ENCODE measurements at places on chromosomes 2 and 18.

GRCh38 chr2:171086352-171087290 is 74.1 kb downstream of the TLK1 start:
- DNase-seq: no peak

DNA sequence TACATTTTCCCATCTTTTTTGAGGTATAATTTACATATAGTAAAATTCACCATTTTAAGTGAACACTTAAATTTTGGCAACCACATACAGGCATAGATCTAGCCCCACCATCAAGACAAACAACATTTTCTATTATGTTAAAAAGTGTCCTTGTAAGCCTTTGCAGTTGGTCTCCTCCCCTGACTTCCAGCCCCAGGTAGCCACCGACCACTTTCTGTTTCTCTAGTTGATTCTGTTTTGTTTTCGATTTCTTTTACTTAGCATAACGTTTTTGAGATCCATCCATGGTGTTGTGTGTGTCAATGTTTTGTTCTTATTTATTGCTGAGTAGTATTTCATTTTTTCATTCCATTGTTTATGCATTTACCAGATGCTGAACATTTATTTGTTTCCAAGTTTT is 135.5 kb upstream of the FOSL2 start:
- DNase-seq: no peak

DNA sequence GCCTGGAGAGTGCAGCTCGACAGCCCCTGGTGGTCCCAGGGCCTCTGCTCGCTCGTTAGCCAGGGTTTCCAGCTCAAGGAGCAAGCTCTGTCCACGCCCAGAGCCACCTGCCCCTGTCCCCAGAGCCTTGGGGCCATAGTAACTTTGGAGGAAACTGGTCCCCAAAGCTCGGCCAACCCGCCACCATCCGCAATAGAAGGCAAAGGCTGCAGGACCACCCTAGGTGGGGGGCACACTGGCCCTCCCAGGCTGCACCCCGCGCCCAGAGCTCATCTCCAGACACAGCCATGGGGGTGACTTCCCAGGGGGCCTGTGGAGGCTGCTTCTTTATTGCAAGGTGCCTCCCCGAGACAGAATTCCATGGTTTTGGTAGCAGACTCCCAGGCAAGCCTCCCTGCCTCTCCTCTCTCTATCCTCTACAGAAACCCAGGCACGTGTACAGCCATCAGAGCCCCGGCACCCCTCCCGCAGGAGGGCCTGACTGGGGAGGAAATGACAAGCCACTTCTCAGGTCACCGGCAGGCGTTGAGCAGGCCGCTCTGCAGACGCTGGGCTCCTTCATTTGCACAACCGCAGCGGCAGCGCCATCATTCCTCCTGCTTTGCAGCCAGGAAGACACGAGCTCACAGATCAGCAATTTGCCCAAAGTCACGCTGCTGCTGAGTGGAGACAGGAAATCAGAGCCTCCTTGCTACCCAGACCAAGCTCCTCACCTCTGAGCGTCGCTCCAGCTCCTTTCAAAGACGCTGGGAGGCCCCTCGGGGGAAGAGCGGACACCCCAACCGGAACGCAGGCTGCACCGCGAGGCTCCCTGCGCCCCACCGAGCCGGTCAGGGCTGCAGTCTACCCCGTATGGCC is 80.2 kb downstream of the NDUFA10 start:
- no peak for DNase-seq

GRCh38 chr2:38836791-38837190 is 38.9 kb downstream of the DHX57 start:
- DNase-seq: no peak

DNA sequence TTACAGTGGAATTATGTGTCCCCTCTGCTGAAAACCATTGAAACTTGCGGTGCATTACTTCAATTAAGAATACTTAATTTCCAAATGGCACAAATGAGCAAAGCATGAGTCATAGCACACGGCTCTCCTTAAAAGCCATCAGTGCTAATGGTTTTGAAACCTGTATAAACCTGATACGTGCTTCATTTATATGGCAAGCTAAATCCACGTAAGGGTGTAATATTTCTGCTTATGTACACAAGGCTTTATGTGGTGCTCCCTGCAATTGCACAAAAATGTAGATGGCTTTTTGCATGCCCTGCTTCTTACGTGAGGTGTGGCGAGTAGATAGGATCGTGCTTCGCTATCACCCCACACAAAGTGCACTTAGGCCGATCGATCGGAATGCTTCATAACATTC is 840.9 kb downstream of the GALR1 start:
- no peak for DNase-seq

- no peak for DNase-seq
Observed at GRCh38 chr18:41324020-41324791, 630.8 kb upstream of the PIK3C3 start.

- no peak for DNase-seq
Observed at GRCh38 chr2:187299122-187299906, 148.7 kb downstream of the CALCRL start.

- DNase-seq: no peak
Observed at GRCh38 chr2:67566285-67566684, 169.2 kb downstream of the ETAA1 start.

Measured in cerebellar nuclear complex (tissue), 1 donor.